ENCODE measurements at places on chromosomes 7 and 10.
A peak's percentile ranks its signal among the peaks of the same experiment; 100 is the strongest.

DNA sequence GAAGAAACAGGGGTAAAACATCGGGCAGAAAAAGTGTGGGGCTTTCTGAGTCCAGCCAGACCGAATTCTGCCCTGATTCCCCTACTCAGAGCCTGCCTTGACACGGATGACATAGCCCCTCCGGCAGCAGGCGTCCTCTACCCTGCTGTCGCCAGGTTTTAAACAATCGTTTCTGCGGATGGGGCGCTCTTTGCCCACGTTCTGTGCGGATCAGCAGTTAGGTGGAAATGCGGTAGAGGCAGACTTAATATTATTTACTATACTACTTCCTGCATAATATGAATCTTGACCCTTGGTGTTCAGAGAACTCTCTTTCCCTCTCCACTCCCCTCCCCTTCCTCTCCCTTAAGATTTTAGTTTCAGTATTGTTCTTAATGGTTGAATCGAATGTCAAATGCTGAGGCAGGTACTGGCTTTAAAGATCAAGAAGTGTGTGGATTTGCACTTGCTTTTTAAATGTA is 2.4 kb downstream of the GATA3 start:
- peak; percentile 68 for DNase-seq

DNA sequence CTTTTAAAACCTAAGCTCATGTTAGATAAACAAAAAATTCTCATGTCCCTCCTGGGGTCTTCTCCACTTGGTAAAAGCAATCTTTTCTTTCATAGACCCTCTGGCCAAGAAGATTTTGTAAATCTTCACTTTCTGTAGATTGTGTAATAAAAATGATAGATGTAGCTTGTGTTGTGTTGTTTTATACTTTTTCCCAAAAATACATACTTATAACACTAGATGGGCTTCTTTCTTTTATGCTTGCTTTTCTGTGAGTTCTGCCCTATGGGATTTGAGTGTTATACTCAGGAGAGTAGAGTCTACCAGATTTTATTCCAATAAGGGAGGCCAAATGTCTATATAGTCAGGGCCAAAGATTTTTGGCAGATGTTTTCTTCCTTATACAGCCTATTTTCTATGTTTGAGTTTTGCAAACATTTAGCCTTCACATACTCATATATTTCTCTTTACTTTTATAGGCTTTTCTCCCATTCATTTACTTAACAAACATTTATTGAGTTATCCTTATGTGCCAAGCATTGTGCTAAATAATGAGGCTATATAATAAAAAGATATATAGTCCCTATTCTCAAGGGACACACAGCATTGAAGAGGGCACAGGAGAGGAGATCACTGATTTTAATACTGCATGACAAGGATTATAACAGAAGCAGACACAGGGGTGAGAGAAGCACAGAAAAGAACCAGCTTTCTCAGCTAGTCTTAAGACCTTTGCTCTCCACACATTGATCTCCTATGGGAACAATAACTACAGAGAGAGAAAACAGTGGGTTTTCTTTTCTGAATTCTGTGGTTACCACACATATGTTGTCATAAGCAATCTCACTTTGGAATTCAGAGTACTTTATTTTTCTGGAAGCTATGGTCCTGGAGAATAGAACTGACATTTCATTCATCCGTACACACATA is 58.0 kb upstream of the PNLIP start:
- no peak for DNase-seq

DNA sequence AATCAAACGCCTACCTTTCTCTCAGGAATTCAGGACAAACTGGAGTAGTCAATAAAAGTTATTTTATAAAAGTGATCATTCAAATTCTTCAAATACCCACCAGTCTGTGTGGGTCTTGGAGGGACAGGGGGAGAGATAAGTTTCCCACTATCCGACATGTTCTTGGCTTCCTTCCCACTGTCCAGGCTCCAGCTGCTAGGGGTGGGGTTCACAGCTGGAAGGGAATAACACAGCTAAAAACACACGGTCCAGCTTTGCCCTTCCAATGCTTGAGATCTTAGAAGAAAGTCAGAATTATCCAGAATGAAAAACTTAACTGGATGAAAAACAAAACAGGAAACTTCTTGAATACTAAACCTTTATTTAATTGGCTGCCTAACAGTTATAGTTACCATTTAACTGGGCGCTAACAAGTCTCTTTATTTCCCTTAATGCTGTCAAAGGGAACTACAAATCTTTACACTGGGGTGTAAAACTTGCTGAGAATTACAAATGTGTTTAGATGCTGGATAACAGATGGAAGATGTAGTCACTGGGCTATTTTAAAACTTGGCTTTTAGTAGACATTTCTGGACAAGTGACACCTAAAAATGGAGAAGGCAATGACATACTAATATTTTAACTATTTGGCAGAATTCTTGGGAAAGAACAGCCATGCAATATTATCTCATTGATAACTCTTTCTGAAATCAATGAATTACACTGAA is 172.8 kb upstream of the IMMP2L start:
- no peak for DNase-seq

DNA sequence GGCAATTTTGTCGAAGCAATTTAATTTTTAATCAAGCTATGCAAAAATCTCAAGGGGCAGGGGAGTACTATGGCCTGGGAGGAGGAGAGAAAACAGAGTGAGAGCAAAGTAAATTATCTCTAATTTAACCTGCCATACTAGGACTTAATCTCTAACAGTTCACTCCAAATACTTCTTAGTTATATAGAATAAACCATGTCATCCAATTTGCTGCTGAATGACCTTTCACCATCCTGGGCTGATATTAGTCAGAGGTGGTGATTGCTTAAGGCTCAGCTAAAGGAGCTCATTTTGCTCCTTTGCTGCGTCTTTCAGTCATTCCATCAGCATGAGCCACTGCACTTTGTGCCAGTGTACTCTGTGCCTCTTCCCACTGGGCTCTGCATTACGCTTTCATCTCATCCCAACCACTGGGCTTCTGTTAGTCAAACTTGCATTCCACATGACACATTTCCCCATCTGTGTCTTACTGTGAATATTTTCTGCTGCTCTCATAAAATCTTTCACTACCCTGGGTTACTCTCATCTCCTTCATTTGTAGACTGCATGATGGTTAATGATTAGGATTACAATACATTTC is 84.3 kb downstream of the CD36 start:
- no peak for DNase-seq

DNA sequence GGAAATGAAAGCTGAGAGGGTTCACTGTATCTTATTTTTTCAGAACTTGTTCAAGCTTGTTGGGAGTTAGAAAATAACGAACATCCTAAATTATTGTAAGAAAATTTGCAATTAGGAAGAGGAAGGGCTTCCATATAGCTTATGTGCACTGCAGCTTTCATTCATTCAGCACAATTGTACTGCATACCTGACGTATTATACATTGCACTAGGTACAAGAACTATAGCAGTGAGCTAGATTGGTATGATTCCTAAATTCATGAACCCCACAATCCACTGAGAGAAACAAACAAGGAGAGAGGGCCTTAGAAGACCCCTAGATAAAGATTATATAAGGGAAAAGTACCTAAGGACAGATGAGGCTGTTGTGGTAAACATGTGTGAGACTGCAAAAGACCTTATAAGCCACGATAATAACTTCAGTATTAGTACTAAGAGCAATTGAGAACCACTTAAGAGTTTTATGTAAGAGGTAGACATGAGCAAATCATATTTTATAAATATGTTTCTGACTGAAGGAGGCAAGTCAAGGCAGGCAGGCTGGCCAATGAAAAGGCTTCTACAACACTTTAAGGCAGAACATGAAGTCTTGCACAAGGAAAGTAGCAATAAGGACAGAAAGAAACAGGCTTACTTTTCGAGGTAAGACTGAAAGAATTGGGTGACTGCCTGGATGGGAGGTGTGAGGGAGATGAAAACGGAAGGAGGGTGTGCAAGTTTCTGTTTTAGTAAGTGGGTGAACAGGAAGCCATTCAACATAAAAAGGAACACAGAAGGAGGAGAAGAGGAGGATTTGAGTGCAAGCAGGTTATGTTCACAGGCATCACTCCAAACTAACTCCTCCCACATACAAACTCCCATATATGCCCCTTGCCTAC is 77.9 kb upstream of the LRRN3 start:
- peak; percentile 39 for DNase-seq

GRCh38 chr10:131478377-131478989 is 167.0 kb upstream of the TCERG1L start:
- DNase-seq: no peak

GRCh38 chr7:148624735-148625134 is 34.2 kb downstream of the C7orf33 start:
- no peak for DNase-seq

GRCh38 chr10:60942788-60943315 is 1.1 kb downstream of the RHOBTB1 start:
- peak; percentile 8 for DNase-seq

- no peak for DNase-seq
Measured at GRCh38 chr7:55438085-55438756, 73.1 kb downstream of the LANCL2 start.

DNA sequence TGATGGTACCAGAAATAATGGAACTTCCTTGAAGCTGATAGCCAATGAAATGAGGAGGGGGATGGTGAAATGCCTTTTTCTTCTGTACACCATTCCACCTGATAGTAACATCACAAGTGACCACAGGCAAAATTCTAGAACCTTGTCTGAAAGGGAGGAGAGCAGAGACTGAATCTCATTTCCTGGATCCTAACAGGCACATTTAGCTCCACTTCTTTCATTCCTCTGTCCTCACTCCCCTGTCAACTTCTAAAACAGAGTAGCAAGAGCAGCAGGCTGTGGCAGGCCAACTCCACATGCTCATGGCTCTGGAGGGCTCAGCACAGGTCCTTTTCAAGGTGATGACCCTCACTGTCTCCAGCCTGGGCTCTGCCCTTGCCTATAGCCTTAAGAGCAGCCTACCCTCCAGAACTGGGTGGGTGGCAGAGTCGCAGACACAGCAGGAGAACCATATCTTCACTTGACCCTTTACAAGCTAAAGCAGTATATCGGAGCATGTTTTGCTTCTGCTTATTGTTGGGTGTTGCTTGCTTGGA is at the start of gene LRRC18:
TSS of gene LRRC18 (minus strand) at position 51 of the 536 bp plus-strand sequence. CDS start 25,685 bp downstream, outside the sequence.
- DNase-seq: no peak

DNA sequence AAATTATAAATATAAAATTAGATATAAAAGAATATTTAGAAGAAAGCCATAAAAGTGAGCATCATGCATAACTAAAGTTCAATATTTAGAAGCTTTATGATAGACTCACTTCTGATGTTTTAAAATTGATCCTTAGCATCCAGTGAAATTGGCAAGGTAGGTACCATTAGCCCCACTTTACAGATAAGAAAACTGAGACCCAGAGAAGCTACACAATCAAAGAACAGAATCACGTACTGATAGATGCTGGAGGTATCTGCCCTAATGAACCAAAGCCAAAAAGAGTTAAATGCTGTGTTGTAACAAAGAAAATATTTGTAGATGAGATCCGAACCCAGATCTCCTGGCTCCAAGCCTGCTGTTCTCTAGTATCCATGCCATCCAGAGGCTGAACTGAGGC is 42.6 kb upstream of the RAPGEF5 start:
- DNase-seq: no peak

- no peak for DNase-seq
Measured at GRCh38 chr7:111682588-111683340, 120.5 kb upstream of the IMMP2L start.

DNA sequence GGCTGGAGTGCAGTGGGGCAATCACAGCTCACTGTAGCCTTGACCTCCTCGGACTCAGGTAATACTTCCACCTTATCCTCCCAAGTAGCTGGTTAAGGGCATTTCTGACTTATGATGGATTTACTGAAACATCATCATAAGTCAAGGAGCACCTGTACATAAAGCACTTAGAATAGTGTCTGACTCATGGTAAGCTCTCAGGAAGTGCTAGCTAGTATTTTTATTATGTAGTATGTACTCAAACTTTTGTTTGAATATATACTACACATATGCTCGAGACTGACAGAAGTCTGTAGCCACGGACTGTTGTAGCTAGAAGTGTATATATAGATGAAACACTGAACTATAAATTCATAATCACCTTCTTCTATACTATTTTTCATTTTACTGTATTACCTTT is 107.5 kb upstream of the DNAJB12 start:
- no peak for DNase-seq

- no peak for DNase-seq
Measured at GRCh38 chr7:128742206-128742605, 3.0 kb downstream of the CALU start.

DNA sequence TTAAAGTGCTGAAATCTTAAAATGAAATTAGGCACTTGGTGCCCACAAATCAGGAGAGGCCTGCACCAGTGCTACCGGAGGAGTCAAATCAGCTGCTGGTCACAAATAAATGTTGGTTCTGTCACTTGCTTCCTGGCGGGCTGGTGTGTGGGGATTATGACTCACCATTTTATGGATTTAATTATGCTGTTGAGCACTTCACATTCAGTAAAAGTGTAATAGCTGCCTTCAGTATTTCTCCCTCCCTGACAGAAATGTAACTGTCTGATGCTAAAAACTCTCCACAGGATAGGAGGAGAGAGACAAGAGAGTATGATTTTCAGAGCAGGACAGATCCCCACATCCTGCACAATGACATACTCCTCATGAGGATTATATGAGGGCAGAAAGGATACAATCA is 186.0 kb downstream of the JAZF1 start:
- DNase-seq: no peak

DNA sequence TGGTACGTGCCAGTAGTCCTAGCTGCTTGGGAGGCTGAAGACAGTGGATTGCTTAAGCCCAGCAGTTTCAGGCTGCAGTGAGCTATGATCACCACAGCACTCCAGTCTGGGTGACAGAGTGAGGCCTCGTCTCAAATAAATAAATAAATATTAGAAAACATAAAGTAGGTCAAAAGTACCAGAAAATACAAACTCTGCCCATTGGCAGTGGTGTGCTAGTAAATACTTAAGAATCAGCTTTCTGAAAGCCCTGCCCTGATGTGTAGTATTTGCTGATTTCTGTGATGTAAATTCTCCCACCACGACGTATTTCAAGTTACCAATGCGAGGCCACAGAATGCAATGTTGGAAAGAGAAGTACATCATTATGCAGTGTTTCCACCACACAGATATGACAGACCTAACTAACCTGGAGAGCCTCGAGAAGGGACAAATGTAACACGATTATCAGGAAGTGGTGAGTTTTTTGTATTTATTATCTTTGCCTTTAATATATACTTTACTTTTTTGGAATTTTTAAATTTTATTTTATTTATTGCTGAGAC is 11.8 kb upstream of the MAP3K8 start:
- DNase-seq: no peak

All from CD4-positive, alpha-beta T cell treated with Interleukin-21 for 1 hour (primary cell).